D721Med (cell line): ENCODE measurements at places on chromosomes 12 and 14.
A peak's percentile ranks its signal among the peaks of the same experiment; 100 is the strongest.

GRCh38 chr12:20259786-20260185 lies 108.6 kb upstream of the PDE3A start:
- DNase-seq: no peak

GRCh38 chr12:7158781-7159609 lies 28.8 kb downstream of the CLSTN3 start:
- DNase-seq: no peak

DNA sequence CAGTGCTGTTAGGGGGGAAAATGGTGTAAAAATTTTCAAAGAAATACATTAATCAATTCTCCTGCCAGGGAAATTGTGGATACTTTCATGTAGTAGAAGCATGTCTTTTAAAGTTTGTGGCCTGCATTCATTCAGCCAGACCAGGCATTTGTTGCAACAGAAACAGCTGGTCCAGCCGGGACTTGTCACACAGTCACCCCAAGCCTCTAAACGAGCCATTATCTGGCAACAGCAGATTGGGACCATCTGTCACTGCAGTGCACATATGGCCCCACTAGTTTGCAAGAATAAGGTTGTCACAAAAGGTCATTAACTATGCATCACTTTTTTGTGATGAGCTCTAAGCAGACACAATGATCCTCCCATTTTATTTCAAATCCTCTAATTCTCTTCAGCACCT lies 193.9 kb downstream of the PHLDA1 start:
- DNase-seq: peak; percentile 11

- no peak for DNase-seq
Observed at GRCh38 chr12:125312471-125312870, 247.2 kb downstream of the AACS start.
